ENCODE measurements at places on chromosomes 2 and 18.

DNA sequence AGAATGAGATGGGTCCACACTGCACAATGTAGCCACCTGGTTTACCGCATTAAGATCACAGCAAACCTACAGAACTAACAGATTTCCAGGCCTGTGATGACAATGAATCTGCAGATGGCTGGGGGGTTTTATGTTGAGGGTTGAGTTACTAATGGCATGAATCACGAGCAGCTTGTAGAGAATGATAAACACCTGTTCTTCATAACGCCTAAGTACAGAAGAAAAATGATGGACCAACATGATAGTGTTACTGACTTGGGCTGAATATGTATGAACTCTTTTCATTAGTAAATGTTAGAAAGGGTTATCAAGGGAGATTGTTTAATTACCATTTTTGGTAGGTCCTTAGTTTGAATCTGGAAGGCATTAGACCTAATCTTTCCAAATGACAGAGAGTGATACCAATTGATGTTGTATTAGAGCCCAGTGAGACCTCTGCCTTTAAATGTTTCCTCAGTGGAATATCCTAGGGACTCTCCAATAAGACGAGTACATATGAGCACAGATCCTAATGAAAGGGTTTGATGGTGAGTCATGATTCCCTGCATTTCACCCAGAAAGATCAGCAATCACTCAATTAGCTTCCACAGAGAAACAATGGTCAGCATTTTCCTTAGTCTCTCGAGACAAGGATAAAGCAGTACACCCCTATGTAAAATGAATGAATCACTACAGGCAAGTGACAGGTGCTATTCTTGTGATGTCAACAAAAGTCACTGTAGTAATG is 243.8 kb downstream of the DLGAP1 start:
- DNase-seq, result no peak

DNA sequence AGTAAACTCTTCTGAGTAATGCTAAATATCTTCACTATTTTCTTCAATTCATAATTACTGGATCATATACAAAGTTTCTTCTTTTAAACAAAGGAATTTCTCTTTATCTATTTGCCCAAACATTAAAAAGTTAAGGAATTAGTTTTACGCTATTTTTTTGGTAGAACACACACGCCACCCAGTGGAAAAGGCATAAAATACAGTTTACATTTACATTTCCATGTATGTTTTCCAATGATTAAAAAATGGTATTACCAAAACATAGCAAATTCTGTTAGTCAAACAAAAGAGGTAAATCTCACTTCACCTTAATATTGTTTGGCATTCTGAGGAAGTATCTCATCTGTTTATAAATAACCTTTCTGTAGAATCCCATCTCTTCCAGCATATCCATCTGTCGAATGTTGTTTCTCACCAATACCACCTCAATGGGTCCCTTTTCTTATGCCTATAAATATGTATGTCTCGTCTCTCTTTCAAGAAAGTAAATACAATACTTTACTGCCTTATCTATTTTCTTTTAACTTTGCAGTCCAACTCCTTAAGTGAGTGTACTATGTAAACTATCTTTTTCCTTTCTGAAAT is 7.2 kb downstream of the BOLL start:
- DNase-seq, result no peak

DNA sequence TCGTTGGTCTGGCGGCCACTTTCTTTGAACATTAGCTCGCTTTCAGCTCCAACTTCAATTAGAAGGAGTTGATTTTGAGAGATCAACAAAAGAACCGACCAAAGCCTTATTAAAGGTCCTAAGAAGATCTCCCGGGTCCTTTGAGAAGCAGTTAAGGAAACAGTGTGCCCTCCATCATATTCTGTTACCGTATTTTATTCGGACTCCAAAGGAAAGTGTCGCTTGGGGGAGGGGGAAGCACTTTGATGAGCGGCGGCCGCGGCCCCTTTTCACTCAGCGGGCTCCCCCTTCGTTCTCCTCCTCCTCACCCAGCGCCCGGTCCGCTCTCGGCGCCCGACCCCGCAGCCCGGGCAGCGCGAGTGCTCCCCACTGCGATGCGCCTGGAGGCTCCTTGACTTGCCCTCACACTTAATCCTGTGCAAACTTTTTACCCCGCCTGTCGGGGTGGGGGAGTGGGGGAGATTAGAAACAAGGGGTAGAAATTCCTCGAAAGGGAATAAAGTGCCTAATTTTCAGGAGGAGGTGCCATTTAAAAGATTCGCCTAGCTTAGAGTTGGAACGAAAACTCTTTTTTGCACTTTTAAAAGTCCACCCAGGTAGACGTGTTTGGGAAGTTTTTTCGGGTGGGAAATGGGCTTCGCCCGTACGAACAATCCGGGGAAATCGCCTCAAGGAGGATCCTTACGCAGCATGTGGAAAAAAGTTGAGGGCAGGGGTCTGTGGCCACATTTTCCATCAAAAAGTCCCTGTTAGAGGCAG is 1.2 kb upstream of the OTX1 start:
- peak; percentile 78 for DNase-seq

GRCh38 chr18:66046032-66046602 is 295.3 kb downstream of the CDH7 start:
- no peak for DNase-seq

DNA sequence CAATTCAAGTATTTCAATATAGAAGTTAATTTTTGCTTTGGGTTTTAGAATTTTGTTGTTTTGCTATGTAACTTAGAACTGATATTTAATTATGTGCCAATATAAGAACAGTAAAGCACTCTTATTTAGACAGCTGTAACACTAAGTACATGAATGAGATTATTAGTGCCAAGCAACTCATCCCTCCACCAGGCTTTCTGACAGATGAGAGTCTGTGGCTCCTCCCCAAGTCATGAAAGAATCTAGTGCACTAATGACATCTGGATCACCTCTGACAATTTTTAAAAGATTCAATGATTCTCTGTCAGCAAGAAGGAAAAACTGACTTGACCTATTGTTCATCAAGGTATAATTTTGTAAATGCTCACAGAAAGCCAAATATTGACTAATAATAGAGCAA is 67.8 kb downstream of the TMEFF2 start:
- no peak for DNase-seq

DNA sequence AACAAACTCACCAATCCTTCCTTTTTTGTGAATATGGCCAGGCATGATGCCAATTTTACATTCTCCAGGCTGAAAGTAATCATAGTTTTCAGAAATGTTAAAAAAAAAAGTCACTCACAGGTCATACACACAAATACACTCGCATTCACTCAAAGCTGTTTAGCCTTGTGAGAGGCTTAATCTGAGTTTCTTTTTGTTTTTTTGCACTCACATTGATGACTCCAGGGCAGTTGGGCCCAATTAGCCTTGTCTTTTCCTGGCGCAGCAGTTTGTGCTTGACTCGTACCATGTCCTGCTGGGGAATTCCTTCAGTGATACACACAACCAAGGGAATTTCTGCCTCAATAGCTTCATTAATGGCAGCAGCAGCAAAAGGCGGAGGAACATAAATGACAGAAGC is 18.0 kb downstream of the SUCLG1 start:
- DNase-seq, result no peak

- DNase-seq, result no peak
These were observed 818.9 kb upstream of the ACVR2A start for GRCh38 chr2:147025646-147026585.

DNA sequence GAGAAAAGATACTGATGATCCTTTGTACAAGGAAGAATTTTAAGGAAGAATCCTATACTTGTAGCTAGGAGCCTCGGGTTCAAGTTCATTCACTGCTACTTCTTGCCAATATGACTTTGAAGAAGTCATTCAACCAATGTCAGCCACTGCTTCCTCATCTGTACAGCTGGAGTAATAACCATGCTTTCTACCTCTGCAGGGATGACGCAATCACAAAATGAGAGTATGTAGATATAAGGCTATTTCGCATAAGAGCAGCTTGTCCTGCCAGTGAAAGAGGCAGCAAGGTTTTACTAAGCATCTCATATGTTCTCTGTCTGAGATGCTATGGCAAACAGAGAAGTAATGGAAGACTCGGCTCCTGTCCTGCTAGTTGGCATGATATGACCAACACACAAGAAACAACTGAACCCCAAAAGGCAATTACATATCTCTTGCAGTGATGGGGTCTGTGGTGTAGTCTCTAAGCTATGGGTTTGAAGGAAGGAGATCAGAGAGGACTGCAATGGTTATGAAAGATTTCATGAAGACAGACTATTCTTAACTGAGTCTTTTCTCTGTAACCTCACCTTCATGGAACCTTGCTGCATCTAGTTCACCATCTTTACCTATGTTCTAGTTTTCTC is 9.2 kb downstream of the AAK1 start:
- DNase-seq, result no peak

DNA sequence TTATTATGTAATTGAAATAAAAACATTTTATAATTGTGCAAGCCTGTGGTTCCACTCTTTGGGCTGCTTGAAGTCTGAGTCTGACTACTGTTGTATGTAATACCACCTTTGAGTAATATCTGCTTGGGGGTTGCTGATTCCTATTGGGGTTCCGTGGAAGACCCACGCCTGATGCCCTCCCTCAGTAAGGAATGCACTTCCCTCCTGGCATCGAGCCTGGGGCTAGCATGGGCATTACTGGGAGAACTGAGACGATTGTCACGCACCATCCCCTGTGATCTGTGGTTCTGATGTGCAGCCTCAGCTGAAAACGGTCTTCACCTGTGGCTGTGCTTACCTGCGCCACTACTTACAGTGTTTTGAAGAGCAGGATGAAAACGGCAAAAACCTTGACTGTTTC is 32.7 kb upstream of the RBM44 start:
- no peak for DNase-seq

- no peak for DNase-seq
These were observed 38.8 kb upstream of the OTOS start for GRCh38 chr2:240179186-240179815.

DNA sequence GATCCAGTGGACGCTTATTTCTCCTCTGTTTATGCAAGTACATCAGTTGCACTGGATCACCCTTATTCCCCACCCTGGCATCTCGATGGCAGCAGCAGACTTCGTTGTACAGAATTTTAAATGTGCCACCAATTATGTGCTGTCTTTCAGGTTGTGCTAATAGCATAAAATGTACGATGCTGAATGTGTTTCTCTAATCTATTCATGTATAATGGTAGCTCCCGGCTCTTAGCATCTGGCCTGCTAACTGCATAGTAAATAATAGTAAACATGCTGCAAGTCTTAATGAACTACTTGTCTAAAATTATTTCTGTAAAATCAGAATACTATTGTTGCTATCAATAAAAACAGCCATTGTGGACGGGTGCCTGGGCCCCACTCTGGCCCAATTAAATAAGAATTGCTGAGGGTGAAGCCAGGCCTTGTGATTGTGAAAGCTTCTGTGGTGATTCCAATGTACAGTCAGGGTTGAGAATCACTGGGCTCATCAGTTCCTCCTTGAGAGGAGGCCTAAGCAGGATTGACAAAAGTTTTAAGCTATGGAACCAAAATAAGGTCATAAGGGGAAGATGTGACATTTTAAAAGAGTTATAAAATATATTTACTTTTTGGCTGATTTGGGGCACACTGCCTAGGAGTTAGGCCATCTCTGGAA is 14.4 kb upstream of the MYO3B start:
- no peak for DNase-seq

DNA sequence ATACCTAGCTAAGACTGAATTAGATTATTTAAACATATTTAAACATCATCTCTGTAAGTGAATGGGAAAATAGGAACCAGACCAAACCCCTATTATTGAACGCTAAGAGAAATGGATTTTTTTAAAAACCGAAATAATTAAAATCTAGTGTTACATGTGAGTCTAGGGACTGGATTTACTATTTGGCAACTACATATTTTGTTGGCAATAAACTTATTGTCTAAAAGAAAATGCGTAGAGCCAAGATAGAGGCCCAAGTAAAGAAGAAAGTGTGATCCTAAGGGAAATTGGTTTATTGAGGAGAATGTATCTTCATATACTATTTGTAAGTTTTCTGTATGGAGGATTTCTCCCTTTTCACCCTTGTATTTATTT is 105.6 kb downstream of the LTBP1 start:
- DNase-seq, result no peak

DNA sequence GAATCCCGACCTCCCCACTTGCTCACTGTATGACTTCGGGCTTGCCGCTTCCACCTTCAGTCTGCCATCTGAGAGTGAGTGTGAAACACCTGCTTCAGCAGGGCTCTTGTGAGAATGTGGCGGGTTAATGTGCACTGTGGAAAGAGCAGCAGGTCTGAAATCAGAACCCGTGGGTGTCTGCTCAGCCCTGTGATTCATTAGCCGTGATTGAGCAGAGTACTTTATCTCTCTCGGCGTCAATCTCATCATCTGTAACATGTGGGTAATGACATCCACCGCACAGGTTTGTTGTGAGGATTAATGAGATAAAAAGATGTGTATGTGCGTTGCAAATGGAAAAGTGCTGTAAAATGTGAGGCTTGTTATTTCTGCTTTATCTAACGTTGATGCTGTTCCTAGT is 128.6 kb downstream of the LRATD1 start:
- no peak for DNase-seq

- DNase-seq, result no peak
These were observed 114.7 kb downstream of the BCL2L11 start for GRCh38 chr2:111235192-111236015.

DNA sequence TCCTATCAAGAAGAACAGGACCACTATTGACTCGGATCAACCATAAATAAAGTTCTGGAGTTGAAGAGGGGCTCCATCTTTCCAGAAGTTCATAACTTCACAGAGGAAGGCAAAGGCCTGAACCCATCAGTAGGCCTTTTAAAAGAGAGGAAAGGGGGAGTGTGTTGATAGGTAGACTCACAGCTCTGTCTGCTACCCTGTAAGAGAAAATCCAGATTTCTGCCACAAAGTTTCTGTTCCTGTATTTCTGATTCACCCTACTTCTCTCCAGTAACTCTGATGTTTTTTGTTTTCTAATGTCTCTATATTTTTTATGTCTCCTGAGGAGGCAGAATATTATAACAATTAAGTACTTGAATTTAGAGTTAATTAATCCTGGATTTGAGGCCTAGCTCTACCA is 564.0 kb downstream of the TNS1 start:
- no peak for DNase-seq

DNA sequence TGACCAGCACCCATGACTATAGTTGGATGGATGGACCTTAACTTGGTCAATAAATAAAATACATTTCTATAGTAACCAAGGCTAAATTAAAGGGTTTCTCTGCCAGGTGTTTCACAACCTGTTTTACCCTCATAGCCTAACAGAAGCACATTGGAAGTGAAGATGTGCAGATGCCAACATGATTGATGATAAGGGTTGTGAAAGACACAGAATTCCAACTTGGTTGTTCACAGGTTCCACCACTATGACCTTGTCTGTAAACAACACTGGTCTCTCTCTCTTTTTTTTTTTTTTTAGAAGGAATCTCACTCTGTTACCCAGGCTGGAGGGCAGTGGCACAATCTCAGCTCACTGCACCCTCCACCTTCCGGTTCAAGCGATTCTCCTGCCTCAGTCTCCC is 37.5 kb upstream of the PTH2R start:
- no peak for DNase-seq

- DNase-seq, result no peak
These were observed 876.5 kb downstream of the EPHA4 start for GRCh38 chr2:220695397-220696279.

All from ecto neural progenitor cell (in vitro differentiated cells).